ENCODE measurements at places on chromosomes 16 and 17. TPM values are rescaled to one million over a fixed set of nuclear protein-coding genes. Genes with fewer than 3 reads are reported as not detected.

HLF gene
- 0.49 TPM for total RNA-seq

- no peak for DNase-seq
Measured at GRCh38 chr17:66782851-66783250, 52.1 kb upstream of the CACNG5 start.

BTBD17 gene
- not detected for total RNA-seq

DNA sequence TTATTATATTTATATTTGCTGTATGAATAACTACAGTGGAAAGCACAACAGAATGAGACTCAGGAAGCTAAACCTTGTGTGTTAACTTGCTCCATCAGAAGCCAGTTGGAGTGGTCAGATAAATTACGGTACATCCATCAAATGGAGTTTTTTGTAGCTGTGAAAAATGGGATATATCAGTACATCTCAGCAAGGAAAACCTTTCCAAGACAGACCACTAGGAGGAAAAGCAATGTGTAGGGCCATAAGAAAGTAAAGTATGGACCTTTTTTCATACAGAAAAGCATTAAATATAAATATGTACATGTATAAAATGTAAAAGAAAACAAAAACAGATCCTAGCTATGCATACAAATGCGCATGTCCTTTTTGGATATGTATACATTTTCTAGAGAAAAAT lies 403.8 kb upstream of the CDH11 start:
- no peak for DNase-seq

GRCh38 chr16:11342021-11342855 lies 3.0 kb upstream of the RMI2 start:
- no peak for DNase-seq

CDRT15L2 gene
- total RNA-seq: not detected

HBQ1 gene
- not detected for total RNA-seq

DNA sequence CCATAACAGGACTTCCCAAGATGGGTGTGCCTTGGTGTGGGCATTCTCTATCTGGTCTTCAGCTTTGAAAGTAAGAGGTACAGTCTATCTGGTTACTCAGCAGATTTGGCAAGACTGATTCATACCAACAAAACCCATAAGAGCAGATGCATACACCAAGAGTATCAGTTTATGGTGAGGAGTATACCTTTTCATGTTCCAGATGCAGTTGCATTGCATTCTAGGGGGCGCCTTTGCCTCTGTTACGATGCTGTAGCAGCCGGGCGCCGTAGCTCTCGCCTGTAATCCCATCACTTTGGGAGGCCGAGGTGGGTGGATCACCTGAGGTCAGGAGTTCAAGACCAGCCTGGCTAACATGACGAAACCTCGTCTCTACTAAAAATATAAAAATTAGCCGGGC lies 31.1 kb upstream of the CARMIL2 start:
- DNase-seq: no peak

DNA sequence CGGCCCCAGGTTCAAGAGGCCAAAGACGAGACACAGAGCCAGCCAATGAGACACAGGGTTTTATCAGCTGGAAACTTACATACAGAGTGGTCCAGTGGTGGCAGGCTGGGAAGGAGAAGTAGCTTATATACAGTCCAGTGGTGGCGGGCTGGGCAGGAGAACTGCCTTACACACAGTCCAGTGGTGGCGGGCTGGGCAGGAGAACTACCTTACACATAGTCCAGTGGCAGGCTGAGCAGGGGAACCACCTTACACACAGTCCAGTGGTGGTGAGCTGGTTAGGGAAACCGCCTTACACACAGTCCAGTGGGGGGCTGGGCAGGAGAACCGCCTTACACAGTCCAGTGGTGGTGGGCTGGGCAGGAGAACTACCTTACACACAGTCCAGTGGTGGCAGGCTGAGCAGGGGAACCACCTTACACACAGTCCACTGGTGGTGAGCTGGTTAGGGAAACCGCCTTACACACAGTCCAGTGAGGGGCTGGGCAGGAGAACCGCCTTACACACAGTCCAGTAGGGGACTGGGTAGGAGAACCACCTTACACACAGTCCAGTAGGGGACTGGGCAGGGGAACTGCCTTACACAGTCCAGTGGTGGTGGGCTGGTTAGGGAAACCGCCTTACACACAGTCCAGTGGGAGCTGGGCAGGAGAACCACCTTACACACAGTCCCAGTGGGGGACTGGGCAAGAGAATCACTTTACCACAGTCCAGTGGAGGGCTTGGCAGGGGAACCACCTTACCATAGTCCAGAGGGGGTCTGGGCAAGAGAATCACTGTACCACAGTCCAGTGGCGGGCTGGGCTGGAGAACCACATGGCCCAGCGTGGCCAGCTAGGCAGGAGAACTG lies 90.9 kb downstream of the GAS7 start:
- no peak for DNase-seq

OR4D1 gene
- 2.6 TPM for total RNA-seq

GRCh38 chr16:27248036-27248435 lies 20.5 kb downstream of the NSMCE1 start:
- DNase-seq: no peak

GRCh38 chr17:20073055-20073979 lies 64.2 kb downstream of the SPECC1 start:
- DNase-seq: no peak

GRCh38 chr17:49862781-49863331 lies 15.0 kb upstream of the TAC4 start:
- no peak for DNase-seq

- DNase-seq: peak; percentile 52
Measured at GRCh38 chr16:4306470-4307214, 9.2 kb upstream of the GLIS2 start.

GRCh38 chr17:57447990-57448758 lies 191.9 kb downstream of the MSI2 start:
- DNase-seq: no peak

GRCh38 chr17:79737046-79737921 lies 6.5 kb downstream of the ENPP7 start:
- no peak for DNase-seq

DNA sequence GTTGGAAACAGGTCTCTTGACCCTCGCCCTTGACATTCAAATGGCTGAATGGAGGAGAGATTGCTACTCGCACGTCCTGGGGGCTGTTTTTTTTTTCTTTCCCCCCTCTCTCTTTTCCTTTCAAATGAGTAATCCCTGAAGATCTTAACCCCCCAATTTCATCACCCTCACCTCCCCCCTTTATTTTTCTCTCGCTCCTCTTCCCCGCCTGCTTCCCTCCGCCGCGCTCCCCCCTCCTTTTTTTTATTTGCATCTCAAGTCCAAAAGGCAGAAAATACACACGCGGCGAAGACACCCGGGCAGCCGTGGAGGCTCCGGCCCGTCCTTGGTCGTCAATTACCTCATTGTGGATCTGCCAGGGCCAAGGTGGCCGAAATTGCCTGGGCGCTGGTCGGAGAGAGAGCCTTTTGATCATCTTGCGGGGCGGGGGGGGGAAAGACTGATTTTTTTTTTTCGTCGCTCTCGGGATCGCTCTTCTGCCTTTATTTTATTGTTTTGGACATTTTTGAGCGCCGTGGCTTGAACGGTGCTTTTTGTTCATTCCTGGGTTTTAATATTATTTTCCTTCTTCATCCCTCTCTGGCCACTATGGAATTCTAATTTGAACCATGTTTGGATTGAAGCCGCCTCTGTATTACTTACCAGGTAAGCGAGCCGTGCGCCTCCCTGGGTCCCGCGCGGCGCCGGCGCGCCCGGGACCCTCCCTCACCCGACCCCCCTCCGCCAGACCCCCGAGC lies 57.2 kb upstream of the GSE1 start:
- DNase-seq: no peak

SOX15 gene
- 0.93 TPM for total RNA-seq

- DNase-seq: no peak
Measured at GRCh38 chr16:35525979-35526590, 2066.7 kb downstream of the TP53TG3F start.

- DNase-seq: no peak
Measured at GRCh38 chr16:28293601-28293960, 1.3 kb downstream of the SBK1 start.

- no peak for DNase-seq
Measured at GRCh38 chr17:77439189-77440018, 298.6 kb downstream of the SEC14L1 start.

DNA sequence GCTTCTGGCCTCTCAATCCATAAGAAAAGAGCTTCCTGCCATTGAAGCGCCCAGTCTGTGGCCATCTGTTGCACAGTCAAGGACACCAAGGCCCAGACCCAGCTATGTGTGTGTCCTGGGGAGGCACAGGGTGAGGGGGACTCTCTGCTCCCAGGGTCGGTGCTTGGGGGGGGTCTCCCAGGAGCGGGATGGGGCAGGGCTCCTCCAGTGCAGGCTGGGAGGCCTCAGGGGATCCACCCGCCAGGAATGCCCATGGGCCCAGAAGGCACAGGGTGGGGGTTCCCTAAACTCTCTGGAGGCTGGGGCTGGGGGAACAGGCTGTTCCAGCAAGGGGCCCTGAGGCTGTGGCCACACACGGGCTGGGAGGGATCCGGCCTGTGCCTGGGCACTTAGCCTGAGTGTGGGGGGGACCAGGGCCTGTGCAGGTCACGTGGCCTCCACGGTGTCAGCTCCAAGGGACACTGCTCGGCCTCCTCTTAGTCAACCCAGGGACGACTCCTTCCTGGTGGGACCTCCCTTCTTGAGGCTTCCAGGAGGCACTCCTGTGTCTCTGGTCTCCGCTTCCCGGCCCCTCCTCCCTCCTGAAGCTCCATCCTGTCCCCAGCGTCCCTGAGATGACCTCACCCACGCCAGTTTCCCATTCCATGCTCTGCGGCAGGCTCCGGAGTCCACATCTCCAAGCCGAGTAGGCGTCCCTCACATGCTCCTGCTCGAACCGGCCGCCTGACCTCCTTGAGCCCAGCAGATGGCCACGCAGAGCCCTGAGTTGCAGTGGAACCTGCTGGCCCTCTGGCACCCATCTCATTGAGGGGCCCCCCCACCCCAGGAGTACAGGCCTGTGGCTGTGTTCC lies 23.1 kb upstream of the BAHCC1 start:
- DNase-seq: no peak

CD300E gene
- not detected for total RNA-seq

DNA sequence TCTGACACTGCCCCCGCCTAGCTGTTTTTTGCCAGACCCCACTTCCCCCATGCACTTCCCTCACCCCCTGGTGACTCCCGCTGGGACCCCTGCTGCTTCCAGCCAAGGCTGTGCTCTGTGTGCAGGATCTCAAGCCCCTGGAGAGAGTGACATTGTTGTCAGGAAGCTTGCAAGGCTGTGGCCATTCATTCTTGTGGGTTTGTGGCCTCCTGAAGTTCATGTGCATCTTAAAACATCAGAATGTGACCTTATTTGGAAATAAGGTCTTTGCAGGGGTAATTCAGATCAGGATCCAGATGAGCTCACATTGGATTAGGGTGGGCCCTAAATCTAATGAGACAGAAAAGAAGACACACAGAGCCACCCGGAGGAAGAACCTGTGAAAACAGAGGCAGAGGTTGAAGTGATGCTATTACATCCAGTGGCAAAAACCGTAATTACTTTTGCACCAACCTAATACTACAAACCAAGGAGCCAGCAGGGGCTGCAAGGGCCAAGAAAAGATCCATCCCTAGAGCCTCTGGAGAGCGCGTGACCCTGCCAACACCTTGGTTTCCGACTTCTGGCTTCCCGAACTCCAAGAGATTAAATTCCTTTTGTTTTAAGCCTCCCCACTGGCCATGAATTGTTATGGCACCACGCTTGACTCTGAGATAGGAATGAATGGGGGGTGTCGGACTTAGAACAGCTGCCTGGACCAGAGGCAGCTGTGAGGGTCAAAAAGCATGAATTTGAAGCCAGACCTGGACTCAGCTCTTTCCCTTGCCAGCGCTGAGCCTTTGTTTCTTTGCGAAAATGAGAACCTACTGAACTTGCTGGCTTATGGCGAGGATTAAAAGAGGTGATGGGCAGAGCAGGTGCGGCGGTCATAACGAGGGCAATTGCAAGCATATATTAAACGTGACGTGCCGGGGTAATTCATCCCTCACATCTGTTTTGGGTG lies 75.5 kb downstream of the BMERB1 start:
- no peak for DNase-seq

DNA sequence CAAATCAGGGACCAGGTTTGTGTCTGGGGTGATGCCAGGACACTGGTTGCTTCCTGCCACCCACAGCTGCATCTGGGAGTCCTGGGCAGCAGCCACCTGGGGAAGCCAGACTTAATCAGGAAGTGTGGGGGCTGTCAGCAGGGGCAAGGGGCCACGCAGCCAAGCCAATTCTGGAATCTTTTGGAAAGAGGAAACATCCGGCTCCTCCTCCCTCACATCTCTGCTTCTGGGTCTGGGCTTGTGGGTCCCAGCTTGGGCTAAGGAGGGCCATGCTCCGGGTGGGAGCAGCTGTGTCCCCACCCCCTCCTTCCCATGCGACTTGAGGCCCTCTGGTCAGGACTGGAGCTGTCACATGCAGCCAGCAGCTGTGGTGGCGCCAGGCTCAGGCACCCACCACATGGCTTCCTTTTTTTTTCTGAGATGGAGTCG lies 37.0 kb upstream of the CCDC182 start:
- no peak for DNase-seq

TM4SF5 gene
- not detected for total RNA-seq

OR1A2 gene
- not detected for total RNA-seq

GRCh38 chr17:81287741-81288430 lies 7.2 kb downstream of the SLC38A10 start:
- no peak for DNase-seq

GRCh38 chr16:49093939-49094338 lies 187.7 kb downstream of the CBLN1 start:
- DNase-seq: no peak

DNA sequence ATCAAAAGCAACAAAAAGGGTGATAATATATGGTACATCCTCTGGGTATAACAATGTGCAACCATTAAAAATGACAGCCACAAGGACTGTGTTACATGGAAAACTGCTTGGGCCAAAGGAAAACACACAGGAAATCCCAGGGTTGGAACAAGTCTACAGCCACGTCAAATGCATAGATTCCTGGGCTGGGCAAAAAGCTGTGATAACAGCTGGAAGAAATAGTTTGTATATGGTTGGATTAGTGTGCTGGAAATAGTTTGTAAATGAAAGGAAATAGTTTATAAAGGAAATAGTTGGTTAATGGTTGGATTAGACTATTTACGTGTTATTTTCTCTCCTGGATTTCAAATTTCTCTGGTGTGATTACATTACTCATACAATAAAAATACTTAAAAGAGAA lies 2.6 kb downstream of the HSD17B2 start:
- DNase-seq: no peak

DNA sequence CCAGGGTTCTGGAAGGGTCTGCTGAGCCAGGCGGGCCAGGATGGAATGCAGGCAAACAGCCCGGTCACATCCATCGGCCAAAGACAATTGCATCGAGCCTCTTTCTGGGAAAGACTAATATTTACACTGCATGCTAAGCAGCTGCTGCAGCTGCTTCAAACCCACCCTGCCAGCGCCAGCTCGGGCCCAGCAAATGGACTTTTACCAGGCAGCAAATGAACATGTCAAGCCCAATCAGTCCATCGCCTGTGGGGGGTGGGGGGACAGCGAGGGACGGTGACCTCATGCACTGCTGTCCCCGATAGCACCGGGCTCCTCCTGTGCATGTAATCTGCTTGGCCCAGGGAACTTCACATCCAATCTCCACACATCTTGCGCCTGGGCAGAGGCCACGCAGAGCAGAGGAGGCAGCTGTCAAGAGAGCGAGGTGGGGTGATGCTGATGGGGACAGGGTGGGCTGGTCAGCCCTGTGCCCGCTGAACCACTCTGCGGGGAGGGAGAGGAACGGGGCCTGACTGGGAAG lies 39.4 kb upstream of the CDH5 start:
- no peak for DNase-seq
